Activated CD4-positive, alpha-beta T cell treated with anti-CD3 and anti-CD28 coated beads, Interleukin-2, amount 50 U/mL, for 4 hours (primary cell): ENCODE measurements at places on chromosomes 11 and 22.

GRCh38 chr11:96051820-96052219, 127.9 kb upstream of the MTMR2 start:
- no peak for DNase-seq

DNA sequence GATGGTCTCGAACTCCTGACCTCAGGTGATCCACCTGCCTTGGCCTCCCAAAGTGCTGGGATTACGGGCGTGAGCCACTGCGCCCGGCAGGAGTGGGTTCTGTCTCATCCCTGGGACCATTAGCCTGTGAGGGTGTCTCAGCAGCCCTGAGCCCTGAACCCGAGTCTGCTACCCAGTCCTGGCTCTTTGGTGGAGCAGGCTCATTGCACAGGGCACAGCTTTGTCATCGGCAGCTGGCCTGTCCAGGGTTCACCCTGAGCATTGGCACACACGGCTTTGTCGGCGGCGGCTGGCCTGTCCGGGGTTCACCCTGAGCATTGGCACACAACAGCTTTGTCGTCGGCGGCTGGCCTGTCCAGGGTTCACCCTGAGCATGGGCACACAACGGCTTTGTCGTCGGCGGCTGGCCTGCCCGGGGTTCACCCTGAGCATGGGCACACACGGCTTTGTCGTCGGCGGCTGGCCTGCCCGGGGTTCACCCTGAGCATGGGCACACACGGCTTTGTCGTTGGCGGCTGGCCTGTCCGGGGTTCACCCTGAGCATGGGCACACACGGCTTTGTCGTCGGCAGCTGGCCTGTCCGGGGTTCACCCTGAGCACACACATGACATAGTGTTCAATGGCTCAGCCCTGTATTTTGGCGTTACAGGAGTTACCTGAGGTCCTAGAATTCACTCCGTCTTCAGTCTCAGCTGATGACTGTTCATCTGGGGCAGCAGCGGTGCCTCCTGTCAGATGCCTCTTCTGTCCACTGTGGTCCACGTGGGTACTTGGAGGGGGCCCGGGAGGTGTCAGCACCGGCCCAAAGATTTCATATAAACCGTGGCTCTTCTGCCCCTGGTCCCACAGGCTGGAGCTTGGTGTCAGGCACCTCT, 1082.5 kb downstream of the BRD1 start:
- DNase-seq = no peak

DNA sequence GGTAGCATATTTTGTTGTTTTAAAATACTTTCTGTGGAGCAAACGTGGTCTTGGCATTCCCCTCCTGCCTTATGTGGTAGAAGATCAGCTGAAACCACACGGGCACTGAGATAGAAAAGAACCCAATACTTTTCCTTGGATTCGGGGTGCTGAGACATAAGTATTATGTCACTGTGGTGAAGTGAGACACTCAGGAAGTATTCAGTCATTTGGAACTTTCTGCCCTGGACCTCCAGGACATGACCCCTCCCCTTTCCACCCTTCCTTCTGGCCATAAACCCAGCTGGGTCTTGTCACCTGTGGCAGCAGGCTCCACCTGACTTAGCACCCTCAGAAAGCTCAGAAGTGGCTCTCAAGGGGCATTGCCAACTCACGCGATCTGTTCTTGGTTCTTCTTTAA, 123.4 kb downstream of the SWAP70 start:
- no peak for DNase-seq

GRCh38 chr22:48021991-48022401, 1259.5 kb downstream of the TBC1D22A start:
- DNase-seq = no peak

- DNase-seq = no peak
Measured at GRCh38 chr11:33387996-33388395, 130.8 kb downstream of the HIPK3 start.

DNA sequence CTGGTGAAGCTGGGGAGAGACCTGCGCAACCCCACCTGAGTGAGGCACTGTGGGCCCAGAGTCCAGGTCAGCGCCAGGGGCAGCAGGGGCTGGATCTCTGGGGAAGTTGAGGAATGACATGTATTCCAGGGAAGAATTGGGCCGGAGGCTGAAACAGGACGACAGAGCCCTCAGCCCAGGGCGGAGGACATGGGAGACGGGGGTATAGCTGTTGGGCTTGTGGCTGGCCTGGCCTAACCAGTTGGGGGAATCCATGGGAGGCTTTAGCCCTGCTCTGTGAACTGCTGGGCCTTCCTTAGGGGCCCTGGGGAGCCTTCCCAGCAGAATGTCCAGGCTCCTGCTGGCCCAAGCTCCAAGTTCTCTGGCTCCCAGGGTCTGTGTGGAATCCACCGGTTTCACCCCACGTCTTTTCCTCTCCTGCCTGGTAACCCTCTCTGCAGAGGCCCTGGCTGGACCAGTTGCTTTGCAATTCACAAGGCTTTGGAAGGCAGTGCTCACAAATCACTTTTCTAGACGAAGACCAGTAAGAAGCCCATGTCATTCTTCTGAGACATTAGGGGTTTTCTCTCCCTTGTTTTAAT, 50.4 kb upstream of the KCNQ1OT1 start:
- DNase-seq = no peak

GRCh38 chr11:59943997-59944714, 5.9 kb downstream of the OOSP1 start:
- no peak for DNase-seq

GRCh38 chr11:102522312-102523188, 8.0 kb downstream of the MMP7 start:
- DNase-seq = no peak

GRCh38 chr11:60018058-60018457, 1.1 kb downstream of the OOSP4B start:
- no peak for DNase-seq

GRCh38 chr11:58801974-58802545, 42.4 kb downstream of the GLYATL2 start:
- no peak for DNase-seq
